ENCODE measurements at places on chromosomes 16 and 17. TPM values are rescaled to one million over a fixed set of nuclear protein-coding genes. Genes with fewer than 3 reads are reported as not detected.

DNA sequence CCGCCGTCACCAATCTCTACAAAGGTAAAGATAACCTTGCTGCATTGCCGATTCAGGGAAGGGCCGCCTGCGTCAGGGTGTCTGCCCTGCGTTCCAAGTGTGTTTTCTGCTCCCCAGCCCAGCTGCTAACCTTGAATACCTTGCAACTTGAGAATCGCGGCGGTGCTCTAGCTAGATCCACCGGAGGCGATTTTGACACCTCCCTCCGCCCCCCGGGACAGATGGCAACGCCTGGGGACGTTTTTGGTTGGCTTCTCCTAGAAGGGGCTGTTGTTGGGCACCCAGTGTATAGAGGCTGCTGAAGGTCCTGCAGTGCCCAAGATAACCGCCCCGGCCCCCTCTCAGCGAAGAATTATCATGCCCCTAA, 1.5 kb downstream of the HAPSTR1 start:
- H3K36me3 ChIP-seq = peaks cover 30% of the 10 kb centered on the region
- peaks cover 36% of the 10 kb centered on the region for H3K4me1 ChIP-seq
- H3K27me3 ChIP-seq = no peaks in the 10 kb centered on the region
- peak overlapping the region; percentile 92 for H3K27ac ChIP-seq
- peak overlapping the region; percentile 89 for H3K4me3 ChIP-seq

ADAT1 gene
- total RNA-seq = 65.2 TPM

- H3K4me3 ChIP-seq = peak overlapping the region; percentile 65
- peaks cover 67% of the 10 kb centered on the region for H3K4me1 ChIP-seq
- peak overlapping the region; percentile 72 for H3K27ac ChIP-seq
- H3K36me3 ChIP-seq = peaks cover 8% of the 10 kb centered on the region
- no peak for DNase-seq
These were observed 844 bp downstream of the TBKBP1 start for GRCh38 chr17:47694581-47695428.

DNA sequence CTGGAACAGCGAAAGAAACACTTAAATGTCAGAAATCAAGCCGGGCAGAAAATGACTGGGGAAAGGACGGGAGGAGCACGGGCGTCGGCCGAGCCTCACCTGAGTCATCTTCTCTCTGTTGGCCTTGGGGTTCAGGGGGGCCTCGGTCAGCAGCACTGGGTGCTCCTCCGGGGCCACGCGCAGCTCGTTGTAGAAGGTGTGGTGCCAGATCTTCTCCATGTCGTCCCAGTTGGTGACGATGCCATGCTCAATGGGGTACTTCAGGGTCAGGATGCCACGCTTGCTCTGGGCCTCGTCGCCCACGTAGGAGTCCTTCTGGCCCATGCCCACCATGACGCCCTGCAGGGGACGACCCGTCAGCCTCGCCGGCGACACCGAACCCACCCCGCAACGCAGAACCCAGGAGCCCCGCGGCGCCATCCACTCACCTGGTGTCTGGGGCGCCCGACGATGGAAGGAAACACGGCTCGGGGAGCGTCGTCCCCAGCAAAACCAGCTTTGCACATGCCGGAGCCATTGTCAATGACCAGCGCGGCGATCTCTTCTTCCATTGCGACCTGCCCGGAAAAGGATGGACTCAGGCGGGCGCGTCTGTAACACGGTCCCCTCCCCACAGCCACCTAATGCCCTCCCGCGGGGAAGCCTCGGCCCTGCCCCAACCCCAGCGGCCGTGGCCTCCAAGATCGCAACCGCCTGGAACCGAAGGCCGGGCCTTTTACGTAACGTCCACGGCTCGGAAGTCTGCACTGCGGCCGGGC, 616 bp downstream of the ACTG1 start:
- peak; percentile 62 for DNase-seq
- peaks cover 38% of the 10 kb centered on the region for H3K36me3 ChIP-seq
- H3K27ac ChIP-seq = peak overlapping the region; percentile 45
- peak overlapping the region; percentile 74 for H3K4me3 ChIP-seq

GRCh38 chr16:88403794-88404581, 21.2 kb downstream of the ZNF469 start:
- peaks cover 2% of the 10 kb centered on the region for H3K27me3 ChIP-seq
- H3K36me3 ChIP-seq = no peaks in the 10 kb centered on the region
- no peak overlapping the region for H3K4me3 ChIP-seq

GRCh38 chr16:84244728-84245127, 4.9 kb upstream of the KCNG4 start:
- no peaks in the 10 kb centered on the region for H3K4me1 ChIP-seq
- H3K27me3 ChIP-seq = no peaks in the 10 kb centered on the region
- H3K36me3 ChIP-seq = no peaks in the 10 kb centered on the region

RPL38 gene
- total RNA-seq = 802 TPM

GRCh38 chr17:5536866-5537650, 47.3 kb downstream of the NLRP1 start:
- H3K27ac ChIP-seq = no peak overlapping the region
- H3K27me3 ChIP-seq = no peaks in the 10 kb centered on the region
- H3K4me3 ChIP-seq = no peak overlapping the region
- no peaks in the 10 kb centered on the region for H3K4me1 ChIP-seq

KRT23 gene
- total RNA-seq = not detected

KRT40 gene
- not detected for total RNA-seq

DNA sequence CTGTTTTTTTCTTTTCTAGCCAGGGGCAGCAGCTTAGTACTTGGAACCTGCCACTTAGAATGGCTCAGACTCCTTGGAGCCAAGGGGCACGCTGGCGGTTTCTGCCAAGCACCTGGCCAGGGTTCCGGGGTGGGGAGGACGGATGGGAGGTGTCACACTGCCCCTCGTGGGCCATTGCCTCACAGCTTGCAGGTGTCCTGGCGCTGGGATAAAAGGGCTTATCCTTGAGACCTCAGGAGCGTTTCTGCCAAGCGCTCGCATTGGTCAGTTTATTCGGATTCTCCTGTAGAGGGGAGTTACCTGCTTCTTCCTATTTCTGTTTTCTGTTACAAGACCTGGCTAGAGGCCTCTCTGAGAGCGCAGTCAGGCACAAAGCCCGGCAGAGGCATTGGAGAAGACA, 234.6 kb downstream of the MSI2 start:
- H3K27ac ChIP-seq = no peak overlapping the region
- H3K27me3 ChIP-seq = no peaks in the 10 kb centered on the region
- H3K4me3 ChIP-seq = no peak overlapping the region
- no peaks in the 10 kb centered on the region for H3K36me3 ChIP-seq

GRCh38 chr17:11081342-11081741, 159.7 kb upstream of the SHISA6 start:
- H3K27me3 ChIP-seq = no peaks in the 10 kb centered on the region
- no peaks in the 10 kb centered on the region for H3K36me3 ChIP-seq
- no peak overlapping the region for H3K4me3 ChIP-seq
- H3K4me1 ChIP-seq = no peaks in the 10 kb centered on the region
- no peak for DNase-seq

- H3K36me3 ChIP-seq = no peaks in the 10 kb centered on the region
- no peak overlapping the region for H3K4me3 ChIP-seq
- no peak overlapping the region for H3K27ac ChIP-seq
- H3K27me3 ChIP-seq = peaks cover 11% of the 10 kb centered on the region
- no peak for DNase-seq
These were observed 1.1 kb downstream of the CHST6 start for GRCh38 chr16:75494184-75494583.

NMT1 gene
- total RNA-seq = 94.7 TPM

DNA sequence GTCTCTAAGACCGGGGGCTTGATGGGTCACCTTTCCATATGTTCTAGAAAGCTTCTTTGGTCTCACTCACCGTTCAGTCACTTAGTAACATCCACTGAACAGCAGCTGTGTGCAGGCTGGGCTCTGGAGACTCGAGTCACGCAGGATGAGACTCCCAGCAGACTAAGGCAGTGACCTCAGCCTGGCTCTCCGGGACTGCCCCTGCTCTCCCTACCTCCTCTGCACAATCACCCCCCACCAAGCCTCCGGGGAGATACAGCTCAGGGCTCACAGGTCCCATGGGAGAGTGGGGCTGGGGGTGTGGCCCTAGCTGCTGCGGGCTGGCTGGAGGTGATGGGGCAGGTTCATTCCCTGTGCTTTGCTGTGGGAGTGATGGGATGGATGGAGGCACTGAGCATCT, 14.1 kb downstream of the FLYWCH2 start:
- H3K4me3 ChIP-seq = no peak overlapping the region
- H3K27ac ChIP-seq = no peak overlapping the region
- no peak for DNase-seq
- H3K4me1 ChIP-seq = no peaks in the 10 kb centered on the region
- H3K36me3 ChIP-seq = peaks cover 3% of the 10 kb centered on the region
- H3K27me3 ChIP-seq = no peaks in the 10 kb centered on the region

DNA sequence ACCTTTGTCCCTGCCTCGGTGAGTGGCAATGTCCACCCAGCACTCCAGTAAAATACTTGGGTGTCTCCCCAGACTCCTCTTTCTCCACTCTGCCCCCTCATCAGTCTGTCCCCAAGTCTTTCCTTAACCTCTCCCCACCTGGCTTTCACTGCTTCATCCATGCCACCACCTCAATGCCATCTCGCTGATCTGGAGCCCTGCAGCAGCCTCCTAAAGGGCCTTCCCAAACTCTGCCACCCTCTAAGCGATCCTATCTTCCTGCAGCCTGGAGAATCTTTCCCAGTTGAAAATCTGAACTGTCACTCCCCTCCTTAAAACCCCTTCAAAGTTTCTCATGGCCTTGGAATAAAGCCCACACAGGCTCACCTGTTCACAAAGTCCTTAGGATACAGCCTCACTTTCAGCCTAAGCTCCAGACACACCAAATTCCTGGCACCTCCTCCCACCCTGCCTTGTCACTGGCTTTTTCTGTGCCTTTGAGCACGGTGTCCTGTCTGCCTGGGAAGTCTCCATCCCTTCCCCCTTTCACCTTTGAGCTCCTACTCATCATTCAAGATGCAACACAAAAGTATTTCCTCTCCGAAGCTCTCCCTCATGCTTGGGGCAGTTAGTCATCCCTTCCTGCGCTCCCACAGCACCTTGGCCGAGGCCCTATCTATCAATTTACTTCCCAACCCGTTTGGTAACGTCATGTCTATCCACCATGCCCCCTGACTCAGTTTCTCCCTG, 2.8 kb downstream of the WNK4 start:
- no peak overlapping the region for H3K4me3 ChIP-seq
- H3K4me1 ChIP-seq = peaks cover 8% of the 10 kb centered on the region
- no peak for DNase-seq

DNA sequence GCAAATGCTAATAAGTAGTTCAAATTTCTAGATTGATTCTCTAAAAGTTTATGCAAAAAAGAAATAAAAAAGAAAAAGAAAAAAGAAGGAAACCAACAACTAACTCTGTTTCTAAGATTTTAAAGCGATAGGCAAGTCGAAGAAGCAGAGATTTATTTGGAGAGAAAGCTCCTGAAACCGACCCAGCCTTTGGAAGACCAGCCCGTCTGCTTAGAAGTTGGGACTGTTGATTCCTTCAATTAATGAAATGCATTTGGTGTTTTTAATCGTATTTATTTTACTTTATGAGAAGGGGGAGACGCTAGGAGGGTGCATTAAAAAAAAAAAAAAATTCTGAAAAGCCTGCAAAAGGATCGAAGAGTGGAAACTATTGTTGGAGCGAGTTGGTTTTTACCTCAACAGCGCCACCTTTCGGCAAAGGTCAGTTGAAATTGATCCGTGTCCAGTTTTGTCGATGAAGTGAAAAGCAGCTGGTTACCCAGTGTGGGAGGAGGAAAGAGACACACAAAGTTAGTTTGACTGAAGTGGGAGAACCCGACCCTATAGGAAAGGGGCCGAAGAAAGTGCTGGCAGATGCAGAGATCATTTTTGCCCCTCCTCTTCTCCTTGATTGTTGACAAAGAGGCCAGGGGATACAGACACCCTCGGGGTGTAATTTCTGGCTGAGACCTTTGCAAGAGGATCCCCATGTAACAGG, 1.5 kb upstream of the MAF start:
- DNase-seq = peak; percentile 75
- H3K36me3 ChIP-seq = no peaks in the 10 kb centered on the region
- peaks cover 23% of the 10 kb centered on the region for H3K4me1 ChIP-seq
- H3K27ac ChIP-seq = no peak overlapping the region

- no peaks in the 10 kb centered on the region for H3K4me1 ChIP-seq
- no peak for DNase-seq
- H3K36me3 ChIP-seq = no peaks in the 10 kb centered on the region
- no peak overlapping the region for H3K4me3 ChIP-seq
- no peak overlapping the region for H3K27ac ChIP-seq
These were observed 10.1 kb downstream of the ST6GALNAC2 start for GRCh38 chr17:76575570-76575969.

DNA sequence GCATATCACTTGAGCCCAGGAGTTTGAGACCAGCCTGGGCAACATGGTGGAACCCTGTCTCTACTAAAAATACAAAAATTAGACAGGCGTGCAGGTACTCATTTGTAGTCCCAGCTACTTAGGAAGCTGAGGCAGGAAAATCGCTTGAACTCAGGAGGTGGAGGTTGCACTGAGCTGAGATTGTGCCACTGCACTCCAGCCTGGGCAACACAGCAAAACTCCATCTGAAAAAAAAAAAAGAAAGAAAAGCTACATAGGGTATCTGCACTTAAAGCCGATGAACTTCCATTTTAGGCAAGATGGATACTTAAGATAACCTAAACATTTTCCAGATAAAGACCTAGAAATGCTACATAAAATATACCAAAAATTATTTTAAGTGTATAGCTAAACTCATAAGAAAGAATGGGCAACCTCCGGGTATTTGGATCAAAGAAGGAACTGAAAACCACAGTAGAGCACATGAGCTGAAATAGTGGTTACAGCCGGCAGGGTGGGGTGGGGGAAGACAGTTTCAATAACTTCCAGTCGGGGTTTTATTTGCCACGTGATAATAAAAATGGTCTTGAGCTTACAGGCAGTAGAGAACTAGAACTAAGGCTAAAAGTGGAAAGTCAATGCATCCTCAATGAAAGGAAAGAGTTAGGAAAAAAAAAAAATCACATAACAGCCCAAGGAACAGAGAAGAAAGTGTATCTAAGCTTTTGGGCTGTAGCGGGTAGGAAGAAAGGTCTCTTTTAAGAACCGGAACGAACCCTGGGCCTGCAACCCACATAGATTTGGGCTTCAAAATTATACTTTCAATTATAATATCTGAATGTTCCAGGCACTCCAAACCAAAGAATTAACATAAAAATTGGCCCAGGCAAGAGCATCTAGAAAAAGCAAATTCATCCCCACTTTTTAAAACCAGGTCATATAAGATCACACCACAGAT, 53.1 kb downstream of the CFDP1 start:
- peaks cover 5% of the 10 kb centered on the region for H3K36me3 ChIP-seq
- no peak for DNase-seq
- H3K27me3 ChIP-seq = no peaks in the 10 kb centered on the region
- H3K4me1 ChIP-seq = peaks cover 10% of the 10 kb centered on the region
- no peak overlapping the region for H3K4me3 ChIP-seq
- no peak overlapping the region for H3K27ac ChIP-seq

PHKB gene
- total RNA-seq = 64.0 TPM

ENPP7 gene
- total RNA-seq = not detected

DNA sequence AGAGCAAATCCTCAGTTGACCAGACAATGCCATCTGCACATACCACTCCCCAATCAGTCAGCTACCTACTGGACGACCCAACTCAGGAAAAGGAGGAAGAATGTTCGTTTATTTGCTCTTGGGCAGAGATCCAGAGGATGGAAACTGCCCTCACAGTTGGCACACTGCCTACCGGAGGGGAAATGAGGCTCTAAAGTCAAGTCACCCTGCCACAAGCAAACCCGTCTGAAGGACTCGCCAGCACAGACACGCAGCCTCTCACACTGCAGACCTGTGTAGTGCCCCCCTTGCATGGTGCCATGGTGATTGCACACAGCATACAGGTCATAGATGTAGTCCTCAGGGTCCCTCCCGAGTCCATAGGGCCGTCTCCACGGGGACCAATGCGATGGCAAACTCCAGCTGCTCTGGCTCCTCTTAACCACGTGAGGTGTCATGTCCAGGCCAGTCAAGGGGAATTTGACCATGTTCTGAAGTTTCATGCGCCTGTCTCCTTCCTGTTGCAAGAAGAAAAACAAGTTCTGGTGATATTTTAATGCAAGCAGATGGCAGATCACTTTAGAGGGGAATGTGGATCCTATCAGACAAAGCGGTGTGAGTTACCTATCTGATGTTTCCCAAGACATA, 69.5 kb downstream of the USP31 start:
- H3K4me3 ChIP-seq = no peak overlapping the region
- H3K27me3 ChIP-seq = no peaks in the 10 kb centered on the region
- peaks cover 2% of the 10 kb centered on the region for H3K36me3 ChIP-seq
- no peaks in the 10 kb centered on the region for H3K4me1 ChIP-seq
